ENCODE measurements at places on chromosomes 12 and 14. TPM values are rescaled to one million over a fixed set of nuclear protein-coding genes. Genes with fewer than 3 reads are reported as not detected.

RALGAPA1 gene
- 104 TPM for polyA plus RNA-seq

KRT83 gene
- polyA plus RNA-seq = not detected

LRRC74A gene
- not detected for polyA plus RNA-seq

GPD1 gene
- polyA plus RNA-seq = 3.1 TPM

SSPN gene
- 4.0 TPM for polyA plus RNA-seq

ZNF140 gene
- polyA plus RNA-seq = 21.7 TPM

POTEG gene
- polyA plus RNA-seq = not detected

CBLN3 gene
- polyA plus RNA-seq = 2.9 TPM

MIP gene
- 0.51 TPM for polyA plus RNA-seq

ETFBKMT gene
- 6.2 TPM for polyA plus RNA-seq

ASCL1 gene
- polyA plus RNA-seq = 1.8 TPM

ZC2HC1C gene
- 2.0 TPM for polyA plus RNA-seq

NGB gene
- 0.59 TPM for polyA plus RNA-seq

PTPRO gene
- polyA plus RNA-seq = 6.8 TPM

KRT6A gene
- polyA plus RNA-seq = not detected

OR4N5 gene
- polyA plus RNA-seq = not detected

GPR68 gene
- polyA plus RNA-seq = 0.87 TPM

OTOGL gene
- polyA plus RNA-seq = 0.07 TPM

CACNA2D4 gene
- polyA plus RNA-seq = not detected

CAPZA3 gene
- not detected for polyA plus RNA-seq

SNX6 gene
- 103 TPM for polyA plus RNA-seq

HOXC11 gene
- not detected for polyA plus RNA-seq

NFATC4 gene
- polyA plus RNA-seq = 0.81 TPM

STAC3 gene
- polyA plus RNA-seq = 0.59 TPM

KRT6C gene
- polyA plus RNA-seq = not detected

CD163L1 gene
- polyA plus RNA-seq = 0.63 TPM

DLGAP5 gene
- polyA plus RNA-seq = not detected

TAS2R8 gene
- polyA plus RNA-seq = not detected

HOXC10 gene
- polyA plus RNA-seq = not detected

KRT86 gene
- polyA plus RNA-seq = 0.19 TPM

GPR65 gene
- not detected for polyA plus RNA-seq

EFCAB11 gene
- polyA plus RNA-seq = 19.9 TPM

RNF34 gene
- 57.3 TPM for polyA plus RNA-seq

KRT71 gene
- polyA plus RNA-seq = not detected

GDF3 gene
- polyA plus RNA-seq = not detected

RNASE7 gene
- not detected for polyA plus RNA-seq

ABCB9 gene
- polyA plus RNA-seq = 3.0 TPM

ATL1 gene
- polyA plus RNA-seq = 204 TPM

SDSL gene
- 4.2 TPM for polyA plus RNA-seq

RGS6 gene
- 10.0 TPM for polyA plus RNA-seq

TXNRD1 gene
- polyA plus RNA-seq = 70.5 TPM

KLRK1 gene
- not detected for polyA plus RNA-seq

MARK3 gene
- 96.6 TPM for polyA plus RNA-seq

KLRG1 gene
- 2.8 TPM for polyA plus RNA-seq

CYP27B1 gene
- polyA plus RNA-seq = not detected

FBLN5 gene
- polyA plus RNA-seq = 4.5 TPM

DIO3 gene
- polyA plus RNA-seq = not detected

KRT79 gene
- 0.81 TPM for polyA plus RNA-seq

PPFIA2 gene
- polyA plus RNA-seq = 41.8 TPM

WNT5B gene
- not detected for polyA plus RNA-seq

CCDC175 gene
- 5.4 TPM for polyA plus RNA-seq

GCH1 gene
- not detected for polyA plus RNA-seq

TTC6 gene
- polyA plus RNA-seq = not detected

TMTC1 gene
- 43.2 TPM for polyA plus RNA-seq
